ENCODE measurements at places on chromosomes 4 and X.
A peak's percentile ranks its signal among the peaks of the same experiment; 100 is the strongest.

DNA sequence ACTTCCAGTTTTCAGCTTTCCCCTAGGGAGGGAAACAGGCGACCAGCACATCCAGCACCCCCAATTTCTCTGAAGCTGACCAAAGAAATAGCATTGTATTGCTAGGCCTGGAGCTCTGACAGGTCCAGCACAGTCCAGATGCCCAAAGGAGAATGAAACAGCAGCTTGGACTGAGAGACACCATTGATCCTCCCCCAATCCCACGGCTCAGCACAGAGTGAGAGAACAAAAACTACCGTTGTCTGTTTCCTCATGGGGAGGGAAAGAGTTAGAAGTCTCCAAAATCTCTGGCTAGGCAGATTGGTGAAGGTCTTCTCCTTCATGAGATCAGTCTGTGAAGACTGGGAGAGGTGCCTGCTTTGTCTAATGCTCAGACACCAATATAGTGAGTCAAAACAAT lies 8.6 kb downstream of the TCEAL7 start:
- no peak for DNase-seq

DNA sequence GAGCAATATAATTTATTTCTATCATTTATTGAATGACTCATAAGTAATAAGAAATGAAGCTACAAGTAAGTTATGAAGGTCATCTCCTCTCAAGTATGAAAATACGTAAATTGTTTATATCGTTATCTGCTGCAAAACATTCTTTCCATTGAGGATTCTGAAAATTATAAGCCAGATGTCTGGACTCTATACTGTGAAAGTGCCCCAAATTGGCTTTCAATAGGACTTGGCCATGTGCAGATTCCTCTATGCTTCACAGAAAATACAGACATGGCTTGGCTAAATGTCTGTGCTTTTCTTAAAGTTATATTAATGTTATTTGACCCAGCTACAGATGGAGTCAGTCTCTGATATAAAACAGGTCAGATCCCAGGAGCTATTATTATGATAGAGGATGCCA lies 2109.9 kb upstream of the AGA start:
- DNase-seq, result no peak

DNA sequence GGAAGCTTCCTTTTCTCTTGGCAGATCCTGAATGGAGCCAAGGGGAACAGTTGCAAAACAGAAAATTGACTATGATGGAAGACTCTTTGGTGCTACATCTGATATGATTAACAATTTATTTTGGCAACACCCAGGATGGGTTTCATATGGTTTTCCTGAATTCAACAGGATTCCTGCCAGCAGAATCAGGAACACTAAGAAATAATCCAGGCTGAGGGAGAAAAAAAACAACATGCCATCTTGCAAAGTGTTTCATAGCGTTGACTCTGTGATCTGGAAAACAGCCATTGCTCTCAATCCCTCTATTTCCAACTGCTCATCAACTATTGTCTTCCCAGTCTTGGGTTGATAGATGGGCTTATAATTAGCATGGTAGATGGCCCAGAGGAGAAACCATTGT lies 303.8 kb upstream of the KLF3 start:
- no peak for DNase-seq

DNA sequence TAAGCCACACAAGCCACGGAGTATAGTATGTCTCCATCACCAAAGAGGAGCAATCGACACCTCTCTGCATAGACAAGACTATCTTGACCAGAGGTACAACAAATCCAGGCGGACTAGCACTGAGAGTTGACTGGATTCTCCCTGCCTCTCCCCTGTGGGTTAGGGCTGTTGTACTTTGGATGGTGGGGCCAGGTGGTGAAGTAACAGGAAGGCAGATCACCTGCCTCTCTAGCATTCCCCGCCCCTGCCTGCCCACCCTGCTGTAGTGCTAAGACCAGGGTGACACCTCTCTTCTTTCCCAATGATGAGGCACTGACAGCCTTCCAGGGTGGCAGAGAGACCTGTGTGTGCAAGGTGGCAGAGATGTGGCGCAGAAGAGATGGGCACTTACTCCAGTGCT lies 47.5 kb upstream of the TRIM2 start:
- no peak for DNase-seq

DNA sequence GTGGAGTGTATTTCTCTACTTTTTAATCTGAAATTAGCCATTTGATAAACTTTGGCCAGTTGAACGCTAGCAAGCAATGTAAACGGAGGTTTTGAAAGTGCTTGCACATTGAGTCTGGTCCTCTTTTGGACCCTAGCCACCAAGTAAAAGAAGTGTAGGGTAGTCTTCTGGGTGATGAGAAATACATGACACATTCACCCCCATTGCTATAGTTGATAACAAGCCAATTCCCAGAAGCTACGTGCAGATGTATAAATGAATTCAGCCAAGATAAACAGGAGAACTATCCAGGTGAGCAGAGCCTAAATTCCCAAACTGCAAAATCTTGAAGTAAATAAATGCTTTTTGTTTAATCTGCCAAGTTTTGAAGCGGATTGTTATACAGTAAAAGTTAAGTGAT lies 965.4 kb upstream of the GRIA3 start:
- DNase-seq, result no peak

- no peak for DNase-seq
These were observed 47.0 kb downstream of the SPRY1 start for GRCh38 chr4:123443401-123444289.

GRCh38 chr4:67468830-67469229 lies 76.5 kb downstream of the CENPC start:
- DNase-seq, result no peak

DNA sequence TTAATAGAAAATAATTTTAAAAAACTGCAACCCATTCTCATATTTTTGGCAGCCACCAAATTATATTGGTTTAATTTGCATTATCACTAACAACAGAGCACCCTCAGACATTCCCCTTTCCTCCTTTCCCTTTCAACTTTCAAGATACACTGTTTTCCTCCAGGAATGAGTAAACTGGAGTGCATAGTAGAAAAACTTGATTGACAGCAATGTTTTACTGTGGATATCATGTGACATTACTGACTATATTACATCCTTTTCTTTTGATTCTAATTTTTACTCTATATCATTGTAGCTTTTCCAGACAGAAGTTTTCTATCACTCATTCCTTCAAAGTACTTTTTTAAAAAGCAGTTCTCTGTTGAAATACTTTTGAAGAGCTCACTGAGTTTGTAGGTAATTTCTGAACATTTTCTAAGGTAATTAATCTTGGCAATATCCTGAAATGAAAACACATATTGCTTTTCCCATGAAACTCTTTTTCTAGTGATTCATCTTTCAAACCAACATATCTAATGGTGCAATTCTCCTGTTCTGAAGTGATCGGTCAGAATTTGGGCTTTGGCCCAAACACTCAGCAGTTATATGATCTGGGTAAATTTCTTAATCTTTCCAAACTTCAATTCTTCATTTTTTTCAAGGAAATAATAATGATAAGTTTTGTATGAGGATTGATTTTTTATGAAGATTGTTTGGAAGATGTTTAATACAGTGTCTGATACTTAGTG lies 920.4 kb upstream of the EPHA5 start:
- DNase-seq, result no peak

- DNase-seq, result no peak
These were observed 353.0 kb downstream of the ADAM29 start for GRCh38 chr4:175271010-175271630.

DNA sequence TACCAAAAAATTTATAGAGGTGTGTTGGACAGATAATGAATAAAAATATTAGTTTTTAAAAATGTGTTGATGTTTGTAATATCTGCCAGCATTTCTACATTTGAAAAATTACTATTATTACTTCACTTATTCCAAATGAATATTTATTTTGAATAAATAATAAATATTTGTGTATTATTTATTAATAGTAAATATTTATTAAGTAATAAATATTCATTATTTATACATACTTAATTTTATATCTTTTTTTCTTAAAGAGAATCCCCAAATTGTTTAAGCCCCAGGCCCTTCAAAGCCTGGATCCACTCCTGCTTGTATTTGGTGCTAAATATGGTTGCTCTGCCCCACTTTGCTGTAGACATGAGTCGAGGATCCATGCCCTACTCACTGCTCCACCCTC lies 60.5 kb upstream of the HOPX start:
- DNase-seq, result no peak

GRCh38 chrX:6962006-6962355 lies 185.5 kb upstream of the STS start:
- no peak for DNase-seq

DNA sequence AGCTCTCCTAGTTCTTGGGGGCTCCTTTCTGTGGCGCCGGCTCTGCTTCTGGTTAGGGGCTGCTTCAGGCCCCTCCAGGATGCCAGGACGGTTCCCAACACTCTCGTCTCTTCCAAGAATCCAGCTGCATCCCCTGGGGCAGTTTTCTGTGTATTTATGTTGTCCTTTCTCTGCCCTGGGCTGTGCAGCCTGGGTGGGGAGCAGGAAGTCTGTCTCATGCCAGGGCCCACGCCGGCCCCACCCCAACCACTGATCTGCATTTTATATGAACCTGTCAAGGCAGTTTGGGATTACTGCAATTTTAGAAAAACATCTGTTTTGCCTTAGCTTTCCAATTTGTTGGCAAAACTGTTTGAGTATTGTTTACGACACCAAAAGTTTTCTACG lies 14.6 kb downstream of the CTBP1 start:
- no peak for DNase-seq

DNA sequence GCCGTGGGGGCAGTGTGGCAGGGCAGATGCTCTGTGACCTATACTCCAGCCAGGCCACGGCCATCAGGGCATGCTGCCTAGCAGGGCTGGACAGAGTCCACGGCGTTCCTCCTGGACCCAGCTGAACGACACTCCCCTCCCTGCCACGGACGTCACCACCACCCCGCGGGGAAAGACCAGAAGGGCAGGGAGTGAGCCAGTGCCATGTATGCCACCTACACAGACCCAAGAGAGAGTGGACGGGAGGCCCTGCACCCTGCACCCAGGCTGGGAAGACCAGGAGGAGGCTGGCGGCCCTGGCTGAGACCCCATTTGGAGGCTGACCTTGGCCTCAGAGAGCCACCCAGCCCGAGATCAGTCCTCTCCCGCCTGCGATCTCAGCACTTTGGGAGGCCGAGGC lies 101.9 kb downstream of the FAM53A start:
- DNase-seq, result no peak

- no peak for DNase-seq
These were observed 341.2 kb downstream of the TECRL start for GRCh38 chr4:64068096-64068495.

DNA sequence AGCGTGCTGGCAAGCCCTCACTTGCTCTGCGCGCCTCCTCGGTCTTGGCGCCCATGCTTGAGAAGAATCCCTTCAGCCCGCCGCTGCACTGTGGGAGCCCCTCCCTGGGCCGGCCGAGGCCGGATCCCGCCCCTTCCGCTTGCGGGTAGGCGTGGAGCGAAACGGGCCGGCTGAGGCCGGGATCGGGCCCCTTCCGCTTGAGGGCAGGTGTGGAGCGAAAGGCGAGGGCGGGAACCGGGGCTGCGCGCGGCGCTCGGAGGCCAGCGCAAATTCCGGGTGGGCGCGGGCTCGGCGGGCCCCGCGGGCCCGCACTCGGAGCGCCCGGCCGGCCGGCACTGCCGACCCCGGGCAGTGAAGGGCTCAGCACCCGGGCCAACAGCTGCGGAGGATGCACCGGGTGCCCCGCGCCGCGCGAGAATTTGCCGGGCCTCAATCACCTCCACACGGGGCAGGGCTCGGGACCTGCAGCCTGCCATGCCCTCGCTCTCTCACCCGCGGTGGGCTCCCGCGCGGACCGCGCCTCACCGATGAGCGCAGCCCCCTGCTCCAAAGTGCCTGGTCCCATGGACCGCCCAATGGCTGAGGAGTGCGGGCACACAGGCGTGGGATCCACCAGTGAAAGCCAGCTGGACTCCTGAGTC lies 58.1 kb upstream of the GBA3 start:
- no peak for DNase-seq

DNA sequence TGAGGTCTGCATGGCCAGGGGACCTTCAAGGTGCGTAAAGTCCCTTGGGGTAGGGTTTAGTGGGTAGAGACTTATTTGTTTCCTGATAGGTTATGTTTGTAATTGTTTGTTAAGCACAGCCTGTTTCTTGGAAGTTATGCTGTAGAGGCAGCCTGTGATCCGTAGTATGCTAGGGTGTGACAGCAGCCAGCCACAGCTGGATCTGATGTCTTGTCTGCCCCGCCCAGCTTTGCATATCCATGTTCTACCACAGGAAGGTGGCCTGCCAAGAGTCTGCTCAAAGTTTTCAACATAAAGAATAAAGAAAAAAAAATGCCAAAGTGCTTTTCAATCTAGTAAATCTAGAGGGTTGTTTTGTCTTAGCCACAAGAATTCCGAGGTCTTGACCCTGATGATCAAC lies 19.1 kb upstream of the PRRG3 start:
- no peak for DNase-seq

GRCh38 chr4:123977641-123978081 lies 581.1 kb downstream of the SPRY1 start:
- no peak for DNase-seq

DNA sequence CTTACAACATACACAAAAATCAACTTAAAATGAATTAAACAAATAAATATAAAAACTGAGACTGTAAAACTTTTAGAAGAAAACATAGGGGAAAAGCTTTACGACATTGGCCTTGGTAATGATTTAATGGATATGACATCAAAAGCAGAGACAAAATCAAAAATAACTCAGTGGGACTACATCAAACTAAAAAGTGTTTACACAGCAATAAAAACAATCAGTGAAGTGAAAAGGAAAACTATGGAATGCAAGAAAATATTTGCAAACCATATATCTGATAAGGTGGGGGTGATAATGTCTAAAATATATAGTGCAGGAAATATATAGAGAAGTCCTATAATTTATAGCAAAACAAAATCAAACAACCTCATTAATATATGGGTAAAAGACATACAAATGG lies 364.4 kb upstream of the INTU start:
- DNase-seq, result no peak

- peak; percentile 2 for DNase-seq
These were observed 23.7 kb upstream of the PNMA3 start for GRCh38 chrX:153032397-153033118.

DNA sequence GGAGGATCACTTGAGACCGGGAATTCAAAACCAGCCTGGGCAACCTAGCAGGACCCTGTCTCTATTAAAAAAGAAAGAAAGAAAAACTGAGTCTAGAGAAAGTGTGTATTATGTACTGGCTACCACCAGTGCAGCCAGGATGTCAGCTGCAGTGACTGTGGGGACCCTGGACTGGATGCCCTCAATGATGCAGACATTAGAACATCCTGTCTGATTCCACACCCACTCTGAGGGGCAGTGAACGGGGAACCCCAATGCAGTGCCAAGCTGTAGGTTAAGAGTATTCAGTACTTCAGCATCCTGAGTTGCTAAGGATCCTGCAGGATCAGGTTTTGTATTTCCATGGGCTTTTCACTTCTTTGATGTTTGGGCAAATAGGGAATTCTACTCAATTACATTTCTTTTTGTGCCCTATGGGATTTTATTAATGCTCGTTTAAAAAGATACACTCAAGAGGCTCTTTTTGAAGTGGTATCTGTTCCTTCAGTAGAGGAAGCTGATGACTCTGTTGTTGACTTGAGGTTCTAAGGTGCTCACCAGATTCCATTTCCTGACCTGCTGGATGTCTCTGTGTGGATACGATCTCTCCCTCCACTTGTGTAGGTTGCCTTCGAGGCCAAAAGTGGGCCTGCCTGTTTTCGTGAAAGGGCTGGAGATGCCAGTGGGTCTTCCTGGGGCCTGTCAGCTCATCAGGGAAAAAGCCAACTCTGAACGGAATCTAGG lies 85.9 kb upstream of the CLCN4 start:
- DNase-seq, result no peak

- DNase-seq, result no peak
These were observed at the start of gene SEL1L3 for GRCh38 chr4:25862411-25863346. TSS of gene SEL1L3 (minus strand) at chr4:25862988. CDS start at chr4:25862836, 152 bp downstream.
